Stimulated activated CD8-positive, alpha-beta memory T cell treated with anti-CD3 and anti-CD28 coated beads, Interleukin-7, amount 100 ng/mL, for 1 hour (primary cell): ENCODE measurements at places on chromosomes 3 and 15.

GRCh38 chr15:94723801-94724200 lies 492.4 kb downstream of the MCTP2 start:
- no peak for DNase-seq

- no peak for DNase-seq
Measured at GRCh38 chr3:12964711-12965612, 108.3 kb downstream of the IQSEC1 start.

DNA sequence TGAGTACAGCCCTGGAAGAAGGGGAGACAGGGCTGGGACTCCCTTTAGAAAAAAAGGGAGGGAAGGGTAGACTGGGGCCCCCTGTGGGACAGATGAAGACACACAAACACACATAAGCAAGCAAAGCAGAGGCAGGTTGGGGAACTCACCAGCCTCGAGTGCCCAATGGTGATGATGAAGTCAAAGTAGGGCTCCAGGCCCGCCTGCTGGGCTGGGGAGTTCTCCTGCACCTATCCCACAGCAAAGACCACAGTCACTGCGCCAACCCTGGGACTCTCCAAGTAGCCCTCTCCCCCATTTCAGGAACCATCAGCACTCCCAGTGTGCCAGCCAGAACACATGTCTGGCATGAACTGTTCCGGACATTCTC lies 4.1 kb downstream of the GORASP1 start:
- DNase-seq: no peak

GRCh38 chr3:159619341-159619885 lies 369.2 kb upstream of the IL12A start:
- no peak for DNase-seq

GRCh38 chr15:48946074-48946839 lies 17.5 kb downstream of the SHC4 start:
- no peak for DNase-seq

- no peak for DNase-seq
Measured at GRCh38 chr3:193701953-193702635, 109.1 kb downstream of the OPA1 start.

DNA sequence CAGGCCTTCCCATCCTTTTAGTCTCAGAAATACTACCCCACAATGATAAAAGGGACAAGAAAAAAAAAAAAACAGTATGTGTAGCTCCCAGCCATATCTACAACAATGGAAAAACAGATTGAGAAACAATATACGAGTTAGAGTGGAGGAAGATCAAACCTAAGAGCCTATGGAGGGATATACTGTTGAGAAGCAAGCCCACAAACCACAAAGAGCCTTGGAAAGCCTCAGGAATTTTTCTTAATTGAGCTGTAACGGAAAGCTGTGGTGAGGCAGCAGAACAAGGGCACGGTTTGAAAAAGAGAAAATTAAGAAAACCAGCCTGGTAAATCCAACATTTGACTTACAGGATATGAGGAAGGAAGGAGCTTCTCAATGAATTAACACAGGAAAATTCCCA lies 21.4 kb downstream of the KPNA1 start:
- no peak for DNase-seq

- no peak for DNase-seq
Measured at GRCh38 chr3:129985113-129985512, 10.6 kb downstream of the TRH start.

GRCh38 chr15:47987461-47987860 lies 133.3 kb upstream of the SLC24A5 start:
- DNase-seq: no peak

GRCh38 chr3:64454768-64455167 lies 229.5 kb upstream of the PRICKLE2 start:
- no peak for DNase-seq

DNA sequence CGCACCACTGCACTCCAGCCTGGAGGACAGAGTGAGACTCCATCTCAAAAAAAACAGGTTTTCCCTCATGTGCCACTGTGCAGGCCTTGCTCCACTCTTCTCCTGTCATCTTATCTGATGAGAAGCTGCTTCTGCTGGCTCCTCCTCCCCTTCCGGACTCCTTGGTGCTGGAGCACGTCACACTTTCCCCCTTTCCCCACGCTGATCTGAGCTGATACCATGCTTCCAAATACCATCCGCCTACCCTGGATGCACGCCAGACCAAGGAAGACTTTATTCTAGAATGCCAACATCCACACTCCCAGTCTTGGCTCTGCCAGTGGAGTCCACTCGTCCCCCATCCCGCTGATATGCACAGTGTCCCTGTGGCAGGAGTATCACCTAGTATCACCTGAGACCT lies 31.3 kb downstream of the HOMER2 start:
- no peak for DNase-seq

- DNase-seq: no peak
Measured at GRCh38 chr3:107506458-107506857, 16.3 kb upstream of the BBX start.

GRCh38 chr15:78070049-78070700 lies 7.3 kb downstream of the TBC1D2B start:
- no peak for DNase-seq

DNA sequence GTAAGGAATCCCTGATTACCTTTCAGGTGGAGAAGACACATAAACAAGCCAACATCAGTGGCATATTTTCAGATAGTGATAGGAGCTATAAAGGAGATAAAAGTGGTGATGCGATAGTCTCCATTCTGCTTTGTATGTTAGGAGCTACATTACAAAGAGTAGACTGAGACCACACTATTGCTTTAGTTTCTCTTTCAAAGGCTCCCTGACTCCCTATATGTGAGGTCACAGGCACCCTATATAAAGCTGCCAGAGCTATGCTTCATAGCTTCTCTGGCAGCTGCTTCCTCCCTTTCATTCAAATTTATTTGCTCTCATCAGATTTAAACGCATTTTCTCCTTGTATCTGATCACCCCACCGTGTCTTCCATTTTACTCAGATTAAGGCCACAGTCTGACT lies 466.6 kb downstream of the IL5RA start:
- DNase-seq: no peak

DNA sequence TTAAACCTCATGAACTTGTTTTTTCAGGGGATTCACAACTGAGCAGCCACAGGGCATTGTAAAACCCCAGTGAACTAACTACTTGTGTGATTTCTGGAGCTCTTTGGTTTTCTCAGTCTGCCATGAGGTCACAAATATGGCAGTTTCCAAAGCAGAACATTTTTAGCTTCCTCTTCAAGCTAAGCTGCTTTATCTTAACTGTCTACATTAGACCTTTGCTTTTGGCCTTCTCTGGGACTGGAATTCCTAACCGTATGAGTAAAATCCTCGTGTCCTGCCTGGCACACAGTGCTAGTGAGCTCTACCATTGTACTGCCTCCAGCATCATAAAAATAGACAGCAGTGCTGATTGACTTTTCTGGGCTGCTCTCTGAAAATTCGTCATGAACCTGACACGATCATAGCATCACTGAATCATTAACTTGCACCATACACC lies 22.1 kb downstream of the CDIN1 start:
- no peak for DNase-seq

- no peak for DNase-seq
Measured at GRCh38 chr15:29400701-29401100, 131.1 kb upstream of the NSMCE3 start.

DNA sequence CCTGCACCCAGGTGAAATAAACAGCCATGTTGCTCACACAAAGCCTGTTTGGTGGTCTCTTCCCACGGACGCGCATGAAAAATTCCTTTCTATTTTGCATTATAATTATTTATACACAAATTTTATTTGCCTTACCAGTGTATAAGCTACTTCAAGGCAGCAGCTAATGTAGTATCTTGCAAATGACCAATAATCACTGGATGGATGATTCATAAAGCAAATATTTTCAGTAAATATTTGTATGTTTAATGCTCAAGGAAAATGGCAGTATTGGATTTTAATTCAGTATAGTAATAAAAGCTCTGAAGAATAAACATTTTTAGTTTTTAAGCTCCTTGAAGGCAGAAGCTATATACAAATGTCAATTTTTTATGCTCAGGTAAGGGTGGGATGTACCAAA lies 158.7 kb upstream of the NANOGP8 start:
- no peak for DNase-seq

DNA sequence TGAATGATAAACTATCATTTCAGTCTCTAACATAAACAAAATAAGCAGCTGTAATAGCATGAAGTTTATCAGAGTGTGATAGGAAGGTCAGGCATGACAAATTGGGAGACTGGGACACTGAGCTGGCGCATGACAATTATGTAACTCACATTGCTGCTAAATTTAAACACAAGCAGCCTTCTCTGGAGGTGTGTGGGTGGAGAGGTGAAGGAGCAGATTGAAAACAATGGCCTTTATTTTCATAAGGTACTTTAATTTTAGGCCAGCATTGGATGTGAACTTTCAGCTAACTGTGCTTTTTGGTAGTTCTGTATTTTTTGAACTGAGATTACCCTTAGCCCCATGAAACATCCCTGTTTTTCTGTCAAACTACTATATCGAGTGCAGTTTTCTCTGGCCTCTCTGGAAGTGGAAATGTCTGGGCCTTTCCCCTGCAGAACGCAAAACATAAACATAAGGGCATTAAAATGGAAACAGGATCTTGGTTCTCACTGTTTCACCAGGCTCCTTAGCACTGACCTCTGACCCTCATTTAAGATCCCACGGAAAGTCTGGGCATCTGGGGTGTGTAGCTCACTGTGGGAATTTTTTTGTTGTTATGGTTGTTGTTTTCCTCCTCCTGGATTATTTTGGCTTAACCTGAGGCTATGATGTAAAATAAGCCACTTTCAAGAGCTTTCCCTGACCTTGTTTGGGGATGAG lies 160.1 kb upstream of the DPH6 start:
- DNase-seq: no peak

DNA sequence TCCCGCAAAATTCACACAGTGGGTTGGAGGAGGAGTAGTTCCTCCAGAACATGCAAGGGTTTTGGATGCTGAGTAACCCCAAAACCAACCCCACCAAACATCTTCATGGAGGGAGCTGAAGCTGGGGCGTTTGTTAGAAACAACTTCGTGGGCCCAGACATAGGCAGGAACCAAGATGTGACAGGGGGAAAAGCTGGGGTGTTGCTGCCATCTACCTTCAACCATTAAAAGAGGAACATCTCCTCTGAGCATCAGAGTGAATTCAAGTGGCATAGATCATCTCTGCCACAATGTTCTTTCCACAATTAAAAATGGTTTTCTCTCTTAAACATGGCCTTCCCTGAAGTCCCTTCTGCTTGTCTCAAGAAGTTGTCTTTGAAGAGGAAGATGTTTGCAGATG lies 20.5 kb downstream of the SIDT1 start:
- no peak for DNase-seq

DNA sequence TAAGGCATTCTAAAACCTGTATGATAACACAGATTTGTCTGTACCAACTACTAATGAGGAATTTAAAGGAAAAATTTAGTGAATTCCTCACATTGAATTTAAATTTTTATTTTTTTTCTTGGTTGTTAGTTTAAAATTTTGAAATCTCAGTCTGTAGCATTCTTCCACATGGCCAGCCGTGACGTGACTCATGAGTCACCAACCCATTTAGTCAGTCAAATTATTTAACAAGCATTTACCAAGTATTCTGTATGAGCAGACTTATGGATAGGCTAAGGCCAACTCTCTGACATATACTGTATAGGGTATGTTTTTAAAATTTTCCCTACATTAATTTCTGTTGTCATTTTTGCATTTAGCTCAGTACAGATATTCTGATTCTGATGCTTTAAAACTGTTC lies 112.9 kb downstream of the CNTN4 start:
- DNase-seq: no peak

DNA sequence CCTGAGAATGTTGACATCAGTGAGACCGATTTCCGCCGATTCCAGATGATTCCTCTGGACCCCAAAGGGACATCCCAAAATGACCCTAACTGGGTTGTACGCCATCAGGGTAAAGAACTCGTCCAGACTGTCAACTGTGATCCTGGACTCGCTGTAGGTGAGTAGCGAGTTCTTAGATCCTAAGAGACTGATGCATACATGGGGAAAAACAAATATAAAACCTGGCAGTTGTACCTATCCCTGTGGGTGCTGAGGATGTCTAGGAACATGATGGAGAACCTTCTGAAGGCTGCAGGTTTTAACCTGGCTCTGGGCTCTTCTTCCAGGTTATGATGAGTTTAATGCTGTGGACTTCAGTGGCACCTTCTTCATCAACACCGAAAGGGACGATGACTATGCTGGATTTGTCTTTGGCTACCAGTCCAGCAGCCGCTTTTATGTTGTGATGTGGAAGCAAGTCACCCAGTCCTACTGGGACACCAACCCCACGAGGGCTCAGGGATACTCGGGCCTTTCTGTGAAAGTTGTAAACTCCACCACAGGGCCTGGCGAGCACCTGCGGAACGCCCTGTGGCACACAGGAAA lies 12.3 kb downstream of the THBS1 start:
- DNase-seq: no peak

GRCh38 chr15:100812802-100813201 lies 66.8 kb upstream of the ALDH1A3 start:
- no peak for DNase-seq

GRCh38 chr3:8911781-8912180 lies 51.5 kb downstream of the RAD18 start:
- DNase-seq: no peak

DNA sequence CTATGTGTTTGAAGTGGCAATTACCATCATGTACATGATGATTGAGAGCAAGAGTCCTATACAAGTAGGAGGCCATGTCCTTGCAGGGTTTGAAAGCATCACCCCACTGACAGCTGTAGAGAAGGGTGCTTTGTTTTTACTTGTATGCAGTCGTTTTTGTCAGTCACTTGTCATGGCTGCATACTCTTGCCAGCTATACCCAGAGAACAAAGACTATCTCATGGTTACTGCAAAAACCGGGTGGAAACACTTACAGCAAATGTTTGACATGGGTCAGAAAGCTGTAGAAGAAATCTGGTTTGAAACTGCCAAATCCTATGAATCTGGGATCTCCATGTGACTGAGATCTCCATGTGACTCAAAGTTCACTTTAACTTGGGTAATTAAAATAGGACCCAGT lies 6.9 kb upstream of the PSMA4 start:
- no peak for DNase-seq

DNA sequence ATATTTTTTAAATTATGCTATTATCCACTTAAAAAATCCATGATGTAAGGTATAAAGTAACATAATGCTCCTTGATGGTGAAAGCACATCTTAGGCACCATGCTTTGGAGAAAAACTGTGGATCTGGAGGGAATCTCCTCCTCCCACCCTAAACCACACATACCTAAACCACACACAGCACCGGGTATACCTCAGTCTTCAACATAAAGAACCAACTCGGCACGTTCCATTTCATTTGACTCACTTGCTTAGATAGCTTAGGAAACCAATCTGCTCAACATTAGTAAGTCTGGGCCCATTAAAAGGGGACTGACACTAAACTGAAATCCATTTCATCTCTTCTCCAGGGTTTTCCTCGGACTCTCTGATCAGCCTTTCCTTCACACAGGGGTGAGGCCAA lies 945.7 kb upstream of the CFAP20DC start:
- DNase-seq: no peak

DNA sequence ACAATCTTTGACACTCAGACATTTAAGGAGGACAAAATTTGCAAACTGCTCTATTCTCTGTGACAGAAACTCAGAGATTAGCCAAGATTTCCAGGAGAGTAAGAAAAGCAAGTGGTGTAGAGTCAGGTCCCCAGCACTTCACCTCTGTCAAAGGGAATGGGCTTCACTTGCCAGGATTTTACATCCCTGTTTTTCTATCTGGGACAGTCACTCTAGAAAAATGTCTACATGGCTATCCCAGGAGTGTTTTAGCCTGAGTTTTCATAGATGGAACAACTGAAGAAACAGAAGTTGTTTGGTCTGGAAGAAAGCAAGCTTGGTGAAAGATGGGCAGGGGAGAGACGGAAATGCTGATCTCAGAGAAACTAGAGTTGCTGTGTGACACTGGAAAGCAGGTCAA lies 3.0 kb downstream of the FAM219B start:
- DNase-seq: no peak
